ENCODE measurements at places on chromosomes 5 and 9.

DNA sequence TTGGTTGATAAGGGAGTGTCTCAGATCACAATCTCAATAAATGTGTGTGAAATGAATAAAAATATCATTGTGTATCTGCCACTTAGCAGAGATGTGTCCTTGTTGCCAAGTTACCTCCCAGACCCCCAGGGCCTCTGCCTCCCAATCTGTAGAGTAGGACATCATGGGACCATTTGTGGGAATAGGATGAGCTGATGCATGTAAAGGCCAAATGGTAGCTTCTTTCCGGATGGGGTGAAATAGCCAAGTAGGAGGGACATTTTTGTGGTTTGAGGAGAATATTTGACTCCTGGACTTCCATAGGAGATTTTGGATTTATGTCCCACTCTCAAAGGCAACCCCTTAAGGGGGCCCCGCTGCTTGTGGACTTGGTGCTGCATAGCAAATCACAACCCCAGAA is 82.6 kb upstream of the HRH2 start:
- no peak for DNase-seq

DNA sequence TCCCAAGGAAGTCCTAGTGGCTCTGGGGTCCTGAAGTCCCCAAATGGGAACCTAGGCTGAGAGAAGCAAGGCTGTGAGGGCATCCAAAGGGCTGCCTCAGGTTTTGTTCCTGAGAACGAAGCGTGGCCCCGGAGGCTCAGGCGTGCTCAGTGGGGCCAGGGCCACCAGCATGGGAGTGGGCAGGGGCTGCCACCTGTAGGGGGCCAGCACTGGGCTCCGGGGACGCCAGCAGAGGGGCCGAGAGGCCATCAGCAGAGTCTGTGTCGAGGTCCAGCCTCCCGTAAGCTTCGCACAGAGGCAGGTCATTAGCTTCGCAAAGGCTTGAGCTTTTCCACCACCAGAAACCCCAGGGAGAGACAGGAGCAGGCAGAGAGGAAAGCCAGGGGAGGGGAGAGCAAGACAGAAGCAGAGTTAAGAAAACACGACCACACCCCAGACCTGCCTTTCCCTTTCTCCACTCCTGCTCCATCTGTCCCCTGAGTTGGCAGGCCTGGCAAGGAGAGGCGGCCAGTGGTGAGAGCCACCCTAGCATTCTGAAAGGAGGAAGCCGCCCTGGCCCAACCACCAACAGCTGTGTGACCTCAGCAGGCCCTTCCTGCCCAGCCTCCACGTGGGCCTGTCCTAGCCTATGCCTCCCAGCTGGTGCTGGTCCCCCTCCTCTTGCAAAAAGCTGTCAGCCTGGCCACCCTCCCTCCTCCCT is 5.5 kb upstream of the SURF6 start:
- DNase-seq, result no peak

GRCh38 chr9:97842960-97843359 is 10.1 kb upstream of the FOXE1 start:
- DNase-seq, result no peak

DNA sequence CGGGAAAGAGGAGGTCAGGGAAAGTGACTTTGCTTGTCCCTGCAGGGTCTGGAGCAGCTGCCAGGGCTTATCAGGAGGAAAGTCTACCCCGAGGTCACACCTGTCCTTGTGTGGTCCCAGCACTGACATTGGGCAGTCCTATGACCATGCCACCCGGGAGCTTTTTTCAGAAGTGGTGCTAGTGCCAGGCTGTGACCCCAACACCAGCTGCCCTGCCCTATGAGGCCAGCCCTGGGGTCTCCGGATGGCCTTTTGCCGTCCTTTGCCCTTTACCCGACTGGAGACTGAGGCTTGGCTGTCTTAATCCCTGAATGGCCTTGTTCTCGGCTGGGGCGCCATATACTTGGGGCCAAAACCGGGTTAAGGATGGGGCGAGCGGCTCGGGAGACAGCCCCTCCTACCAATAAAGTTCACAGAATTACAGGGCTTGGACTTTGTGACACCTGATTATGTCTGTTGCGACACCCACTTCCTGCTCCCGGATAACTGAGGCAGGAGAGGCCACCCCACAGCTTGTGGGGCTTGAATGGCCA is 22.2 kb upstream of the SLC9A3 start:
- no peak for DNase-seq

DNA sequence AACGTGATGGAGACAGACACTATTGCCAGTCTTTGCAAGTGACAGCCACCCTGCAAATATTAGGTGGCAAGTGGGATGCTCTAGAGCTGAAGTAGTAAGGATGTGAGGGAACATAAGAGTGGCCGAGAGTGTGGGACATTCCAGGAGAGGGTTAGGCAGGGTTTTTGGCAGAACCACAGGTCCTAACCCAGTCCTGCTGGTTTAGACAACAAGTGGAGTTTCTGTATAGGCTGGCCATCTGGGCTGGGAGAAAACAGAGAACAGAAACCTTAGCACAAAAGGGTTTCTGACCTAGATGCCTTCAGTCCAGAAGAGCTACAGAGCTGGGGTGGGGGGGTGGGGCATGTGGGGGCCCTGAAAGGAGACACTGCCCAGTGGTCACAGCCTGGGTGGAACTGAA is 107.4 kb downstream of the TMEM174 start:
- no peak for DNase-seq

- DNase-seq, result no peak
Measured at GRCh38 chr5:131607418-131607817, 27.6 kb downstream of the RAPGEF6 start.

GRCh38 chr9:13395156-13395555 is 115.7 kb upstream of the MPDZ start:
- DNase-seq, result no peak

DNA sequence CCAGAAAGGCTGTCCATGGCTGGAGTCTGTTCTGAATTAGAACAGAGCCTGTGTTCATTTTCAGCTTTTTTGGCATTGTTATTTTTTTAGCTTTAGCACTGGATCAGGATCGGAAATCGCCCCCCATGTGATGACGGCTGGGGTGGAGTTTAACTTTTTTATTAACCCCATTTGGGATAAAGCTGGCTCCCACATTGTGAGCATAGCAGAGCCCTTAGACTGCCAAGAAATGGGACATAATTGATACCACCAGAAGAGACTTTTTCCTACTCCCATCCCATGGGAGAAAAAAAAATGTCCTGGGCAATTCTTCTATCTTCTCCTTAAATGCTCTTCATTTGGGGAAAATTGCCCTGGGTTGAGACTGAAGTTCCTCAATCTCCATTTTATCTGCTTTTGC is 52.4 kb downstream of the SLIT3 start:
- no peak for DNase-seq

DNA sequence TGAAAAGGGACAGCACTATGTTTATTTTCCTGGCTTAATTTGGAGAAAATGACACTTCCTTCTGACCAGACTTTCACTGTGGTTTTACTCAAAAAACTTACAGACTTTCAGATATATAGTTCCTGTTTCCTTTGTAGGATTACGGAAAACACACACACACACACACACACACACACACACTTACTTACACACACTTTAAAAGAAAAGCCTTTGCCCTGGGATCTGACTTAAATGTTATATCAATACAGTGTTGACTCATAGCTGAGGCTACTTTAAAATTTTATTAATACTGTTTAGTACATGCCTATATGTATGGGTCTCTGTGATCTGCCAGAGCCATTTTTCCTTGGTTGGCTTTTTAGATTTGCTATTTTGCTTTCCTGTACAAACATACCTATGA is 758.3 kb downstream of the DNAH5 start:
- DNase-seq, result no peak

- DNase-seq, result no peak
Measured at GRCh38 chr5:176178789-176179188, 59.4 kb upstream of the SIMC1 start.

DNA sequence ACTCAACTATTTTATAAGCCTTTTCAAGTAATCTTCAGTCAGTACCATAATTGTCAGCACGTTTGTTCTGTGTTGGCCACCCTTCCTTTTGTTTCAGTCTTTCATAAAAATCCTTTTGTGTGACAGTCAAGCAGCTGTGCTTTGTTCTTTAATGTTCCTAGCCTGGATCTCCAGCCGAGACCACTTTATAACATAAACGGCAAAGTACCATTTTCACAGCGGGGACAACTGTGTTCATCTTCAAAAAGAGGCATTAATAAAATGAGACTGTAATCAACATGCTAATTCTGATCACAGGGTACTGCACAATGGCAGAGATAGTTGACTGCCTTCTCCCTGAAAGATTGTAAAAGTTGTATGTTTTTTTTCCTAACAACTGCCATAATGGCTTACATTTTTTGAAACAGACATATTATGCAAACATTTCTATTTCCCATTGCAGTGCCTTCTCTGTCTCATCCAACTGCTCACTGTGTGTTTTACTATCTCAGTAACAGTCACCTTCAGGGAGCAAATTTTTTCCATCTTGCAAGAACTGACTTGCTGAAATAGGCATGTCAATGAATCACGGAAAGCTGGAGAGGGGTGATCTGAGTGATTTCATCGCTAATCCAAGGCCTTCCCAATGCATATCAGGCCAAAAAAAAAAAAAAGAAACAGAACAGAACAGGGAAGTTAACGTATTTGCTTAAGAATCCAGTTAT is 828.5 kb upstream of the DMAC1 start:
- no peak for DNase-seq

- DNase-seq, result no peak
Measured at GRCh38 chr5:179596421-179596820, 27.1 kb downstream of the HNRNPH1 start.

- no peak for DNase-seq
Measured at GRCh38 chr5:121144764-121145163, 680.7 kb downstream of the PRR16 start.

DNA sequence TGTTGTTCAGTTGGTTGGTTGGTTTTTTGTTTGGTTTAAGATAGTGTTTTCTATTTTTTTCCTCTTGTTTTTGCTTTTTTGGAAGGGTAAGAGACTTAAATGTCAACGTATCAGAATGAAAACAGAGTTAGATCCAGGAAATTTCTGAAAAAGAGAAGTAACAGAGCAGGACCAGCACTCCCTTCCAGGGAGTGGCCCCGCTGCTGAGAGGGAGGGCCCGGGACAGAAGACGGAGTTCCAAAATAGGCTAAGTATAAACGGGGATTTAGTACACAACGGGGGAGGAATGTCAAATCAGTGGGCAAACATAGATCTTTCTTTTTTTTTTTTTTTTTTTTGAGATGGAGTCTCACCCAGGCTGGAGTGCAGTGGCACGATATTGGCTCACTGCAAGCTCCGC is 92.7 kb upstream of the RUFY1 start:
- DNase-seq, result no peak

DNA sequence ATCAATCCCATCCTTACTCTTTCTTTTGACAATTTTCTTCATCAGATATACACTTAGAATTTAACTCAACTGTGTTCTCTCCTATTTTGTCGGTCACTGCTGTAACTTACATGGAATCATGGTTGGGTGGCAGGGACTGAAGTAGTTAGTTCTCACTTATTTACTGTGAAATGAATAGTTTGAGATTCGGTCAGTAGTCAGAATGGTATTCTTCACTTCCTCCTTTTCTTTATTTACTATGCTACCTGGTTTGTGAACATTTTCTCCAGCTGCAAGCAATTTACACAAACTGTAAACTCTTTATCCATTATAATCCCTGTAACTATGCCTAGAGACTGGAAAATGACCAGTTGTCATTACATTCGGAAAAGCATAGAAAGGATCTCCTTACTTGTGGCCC is 41.5 kb upstream of the GDNF start:
- no peak for DNase-seq

DNA sequence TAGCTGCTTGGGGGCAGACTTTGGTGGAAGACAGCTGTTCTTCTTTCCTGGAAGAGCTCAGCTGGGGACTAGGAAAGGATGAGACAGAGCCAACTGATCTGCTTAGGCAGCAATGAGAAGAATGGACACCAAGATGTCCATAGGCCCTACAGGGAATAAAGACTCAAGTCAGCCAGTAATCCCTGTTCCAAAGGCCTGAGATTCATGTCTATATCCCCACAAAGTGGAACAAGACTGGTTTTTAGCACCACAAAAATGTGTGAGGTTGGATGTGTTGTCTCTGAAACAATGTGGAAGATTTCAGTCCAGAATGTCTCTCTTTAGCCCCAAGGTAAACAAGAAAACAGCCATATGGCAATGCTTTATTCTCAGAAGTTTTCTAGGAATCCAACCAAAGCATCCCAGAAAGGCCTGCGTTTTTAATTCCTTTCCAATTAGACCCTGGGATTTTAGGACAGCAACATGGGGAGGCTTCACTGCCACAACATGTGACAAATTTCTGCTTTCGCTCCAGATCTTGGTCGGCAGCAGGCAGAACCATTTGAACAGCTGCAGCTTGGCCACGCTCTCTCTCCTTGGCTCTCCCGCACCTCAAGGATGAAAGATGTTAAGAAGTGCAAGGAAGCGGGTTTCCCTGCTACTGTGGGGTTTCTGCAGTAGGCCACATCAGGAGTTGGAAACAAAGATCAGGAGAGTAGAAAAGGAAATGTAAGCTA is 245.1 kb downstream of the FSTL4 start:
- no peak for DNase-seq

- no peak for DNase-seq
Measured at GRCh38 chr5:90898326-90899013, 339.9 kb downstream of the ADGRV1 start.

GRCh38 chr5:158756871-158757270 is 342.8 kb downstream of the EBF1 start:
- DNase-seq, result no peak

GRCh38 chr5:125179612-125180011 is 433.2 kb upstream of the ZNF608 start:
- DNase-seq, result no peak

- DNase-seq, result no peak
Measured at GRCh38 chr5:151677776-151678545, 8.8 kb downstream of the SPARC start.

DNA sequence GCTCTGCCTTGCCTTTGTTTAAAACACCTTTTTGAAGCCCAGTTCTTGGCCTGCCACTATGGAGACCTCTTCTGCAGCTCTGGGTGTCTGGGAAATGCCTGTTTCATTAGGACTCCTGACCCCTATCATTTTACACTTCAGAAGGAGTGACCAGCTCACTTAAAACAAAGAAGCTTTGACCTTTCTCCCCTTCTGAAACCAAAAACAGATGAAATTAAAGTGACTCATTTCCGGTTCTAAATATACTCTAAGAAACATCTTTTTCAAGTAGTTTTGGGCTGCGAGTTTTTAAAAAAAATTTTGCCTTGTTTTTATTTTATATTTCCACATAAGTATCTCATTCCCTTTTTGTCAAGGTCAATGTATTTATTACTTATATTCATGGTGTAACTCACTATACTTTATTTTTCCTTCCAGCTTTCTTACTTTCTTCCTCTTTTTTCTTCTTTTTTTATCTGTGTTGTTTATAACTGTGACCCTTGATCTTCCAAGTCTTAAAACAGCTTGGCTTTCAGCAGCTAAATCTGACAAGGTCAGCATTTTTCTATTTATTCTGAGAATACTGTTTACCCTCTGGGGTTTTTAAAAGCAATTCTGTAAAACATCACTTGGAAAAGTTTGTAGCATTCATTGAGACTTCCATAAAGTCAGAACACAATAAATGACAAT is 672.9 kb downstream of the NR2F1-AS1 start:
- no peak for DNase-seq
